Activated CD4-positive, alpha-beta T cell treated with anti-CD3 and anti-CD28 coated beads, Interleukin-2, amount 10 ng/mL, durations not matched to agents 24 days and 14 days (primary cell): ENCODE measurements at places on chromosomes 3 and 15. TPM values are rescaled to one million over a fixed set of nuclear protein-coding genes. Genes with fewer than 3 reads are reported as not detected.

The ZNF385D gene
- not detected in 2 replicates for total RNA-seq

The SPATA16 gene
- not detected in 2 replicates for total RNA-seq

DNA sequence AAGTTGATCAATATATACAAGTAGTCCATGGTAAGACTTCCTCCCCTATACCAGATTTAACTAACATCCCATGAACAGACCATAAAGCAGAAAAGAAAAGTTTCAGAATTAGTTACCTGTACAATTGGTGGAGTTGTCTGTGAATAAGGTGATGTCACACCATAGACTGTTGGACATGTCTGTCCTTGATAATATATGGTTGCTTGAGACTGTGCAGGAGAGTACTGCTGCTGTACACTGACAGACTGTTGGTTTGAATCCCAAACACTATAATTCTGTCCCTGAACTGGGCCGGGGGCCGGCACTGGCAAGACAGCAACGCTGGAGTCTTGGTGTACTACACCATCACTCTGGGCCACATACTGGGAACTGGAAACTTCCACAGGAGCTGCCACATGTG, 77.2 kb downstream of the NBEAL2 start:
- peak overlapping the region; percentile 78 for H3K27ac ChIP-seq
- no peak for DNase-seq
- peaks cover 43% of the 10 kb centered on the region for H3K36me3 ChIP-seq
- peaks cover 30% of the 10 kb centered on the region for H3K4me1 ChIP-seq
- H3K27me3 ChIP-seq: no peaks in the 10 kb centered on the region

DNA sequence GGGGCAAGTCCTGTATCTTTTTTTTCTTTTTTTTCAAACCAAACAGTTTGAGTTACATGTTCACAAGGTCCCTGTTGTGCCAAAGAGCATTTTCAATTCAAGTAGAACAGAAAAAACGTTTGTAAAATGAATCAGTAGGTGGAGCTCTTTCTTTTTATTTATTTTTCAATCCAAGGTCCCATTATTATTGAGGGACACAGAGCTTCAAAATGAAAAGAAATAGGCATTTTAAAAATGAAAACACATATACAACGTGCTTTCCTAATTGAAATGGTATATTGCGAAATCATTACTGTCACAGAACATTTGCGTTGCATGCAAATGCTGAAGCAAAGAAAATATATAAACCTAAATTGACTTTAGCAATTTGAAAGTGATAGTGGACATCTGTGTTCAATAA, 711.0 kb downstream of the MECOM start:
- no peak overlapping the region for H3K27ac ChIP-seq
- no peak for DNase-seq
- no peaks in the 10 kb centered on the region for H3K4me1 ChIP-seq
- no peak overlapping the region for H3K4me3 ChIP-seq
- H3K36me3 ChIP-seq: no peaks in the 10 kb centered on the region

GRCh38 chr3:89314454-89315098, 207.2 kb downstream of the EPHA3 start:
- H3K4me3 ChIP-seq: no peak overlapping the region
- H3K36me3 ChIP-seq: no peaks in the 10 kb centered on the region
- no peaks in the 10 kb centered on the region for H3K27me3 ChIP-seq
- DNase-seq: no peak
